ENCODE measurements at places on chromosomes 5 and 9. TPM values are rescaled to one million over a fixed set of nuclear protein-coding genes. Genes with fewer than 3 reads are reported as not detected.

Gene TMC1
- not detected for total RNA-seq

Gene SPATA31E1
- not detected for total RNA-seq

Gene RNF224
- total RNA-seq = not detected

Gene GARIN3
- not detected for total RNA-seq

Gene EIF4EBP3
- 8.3 TPM for total RNA-seq

Gene TMEM174
- not detected for total RNA-seq

Gene MARCHF3
- 19.9 TPM for total RNA-seq

Gene DOCK2
- 6.4 TPM for total RNA-seq

DNA sequence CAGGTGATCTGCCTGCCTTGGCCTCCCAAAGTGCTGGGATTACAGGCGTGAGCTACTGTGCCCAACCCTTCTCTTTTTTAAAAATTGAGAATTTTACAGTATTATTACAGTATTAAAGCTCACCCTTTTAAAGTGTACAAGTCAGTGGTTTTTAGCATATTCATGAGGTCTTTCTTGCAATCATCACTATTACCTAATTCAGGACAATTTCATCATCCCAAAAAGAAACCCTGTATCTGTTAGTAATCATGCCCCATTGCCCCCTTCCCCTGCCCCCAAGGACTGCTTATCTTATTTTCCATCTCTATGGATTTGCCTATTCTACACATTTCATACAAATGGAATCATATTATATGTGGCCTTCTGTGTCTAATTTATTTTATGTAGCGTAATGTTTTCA, 22.6 kb upstream of the MEGF9 start:
- no peak overlapping the region for H3K27ac ChIP-seq
- DNase-seq = no peak
- no peaks in the 10 kb centered on the region for H3K36me3 ChIP-seq
- H3K27me3 ChIP-seq = no peaks in the 10 kb centered on the region
- no peak overlapping the region for H3K4me3 ChIP-seq
- H3K4me1 ChIP-seq = no peaks in the 10 kb centered on the region

- H3K27me3 ChIP-seq = no peaks in the 10 kb centered on the region
- H3K36me3 ChIP-seq = no peaks in the 10 kb centered on the region
- no peak for DNase-seq
- H3K4me3 ChIP-seq = no peak overlapping the region
Measured at GRCh38 chr5:79856456-79857055, 134.5 kb downstream of the MTX3 start.

GRCh38 chr5:52856564-52856963, 68.8 kb downstream of the ITGA1 start:
- peaks cover 8% of the 10 kb centered on the region for H3K36me3 ChIP-seq
- peaks cover 4% of the 10 kb centered on the region for H3K4me1 ChIP-seq
- H3K4me3 ChIP-seq = no peak overlapping the region
- no peak overlapping the region for H3K27ac ChIP-seq
- H3K27me3 ChIP-seq = no peaks in the 10 kb centered on the region

DNA sequence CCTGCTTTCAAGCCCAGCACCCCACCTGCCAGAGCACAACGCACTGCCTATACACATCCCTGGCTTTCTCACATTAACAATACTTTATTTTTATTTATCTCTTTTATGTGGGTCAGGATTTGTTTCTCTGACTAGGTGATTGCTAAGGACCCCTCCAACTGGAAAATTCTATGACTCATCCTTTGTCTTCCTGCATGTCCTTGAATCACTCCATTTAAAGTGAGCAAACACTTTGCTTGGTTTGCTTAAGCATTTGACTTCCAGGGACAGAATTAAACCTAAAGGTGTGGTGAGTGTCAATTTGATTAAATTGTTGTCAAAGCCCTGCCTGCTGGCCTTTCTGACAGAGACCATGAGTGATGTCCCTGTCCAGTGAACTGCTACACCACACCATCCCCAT, 536.5 kb upstream of the BRINP1 start:
- no peaks in the 10 kb centered on the region for H3K27me3 ChIP-seq
- H3K4me1 ChIP-seq = no peaks in the 10 kb centered on the region
- no peak overlapping the region for H3K27ac ChIP-seq

DNA sequence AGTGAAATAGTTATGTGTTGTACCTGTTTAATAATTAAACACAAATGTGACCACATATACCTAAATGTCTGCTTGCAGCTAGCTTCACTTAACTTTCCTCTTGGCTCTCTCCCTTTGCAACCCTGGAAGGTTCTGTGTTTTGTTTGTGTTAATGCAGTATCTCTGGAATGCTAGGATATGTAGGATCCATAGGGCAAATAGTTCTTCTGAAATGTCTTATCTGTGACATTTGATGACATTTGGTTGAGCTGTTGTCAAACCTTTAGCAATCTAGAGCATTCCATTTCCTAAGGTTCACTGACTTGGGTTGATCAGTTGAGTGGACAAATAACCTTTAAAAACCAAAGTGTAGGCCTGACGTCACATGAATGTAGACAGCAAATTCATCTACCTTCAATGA, 21.8 kb downstream of the CTNNA1 start:
- no peaks in the 10 kb centered on the region for H3K36me3 ChIP-seq
- H3K27me3 ChIP-seq = no peaks in the 10 kb centered on the region
- H3K4me1 ChIP-seq = peaks cover 55% of the 10 kb centered on the region
- DNase-seq = no peak
- H3K27ac ChIP-seq = no peak overlapping the region
- H3K4me3 ChIP-seq = no peak overlapping the region

GRCh38 chr5:81848362-81848880, 97.5 kb upstream of the SSBP2 start:
- H3K36me3 ChIP-seq = no peaks in the 10 kb centered on the region
- peaks cover 39% of the 10 kb centered on the region for H3K4me1 ChIP-seq
- no peaks in the 10 kb centered on the region for H3K27me3 ChIP-seq
- peak; percentile 50 for DNase-seq
- no peak overlapping the region for H3K4me3 ChIP-seq

DNA sequence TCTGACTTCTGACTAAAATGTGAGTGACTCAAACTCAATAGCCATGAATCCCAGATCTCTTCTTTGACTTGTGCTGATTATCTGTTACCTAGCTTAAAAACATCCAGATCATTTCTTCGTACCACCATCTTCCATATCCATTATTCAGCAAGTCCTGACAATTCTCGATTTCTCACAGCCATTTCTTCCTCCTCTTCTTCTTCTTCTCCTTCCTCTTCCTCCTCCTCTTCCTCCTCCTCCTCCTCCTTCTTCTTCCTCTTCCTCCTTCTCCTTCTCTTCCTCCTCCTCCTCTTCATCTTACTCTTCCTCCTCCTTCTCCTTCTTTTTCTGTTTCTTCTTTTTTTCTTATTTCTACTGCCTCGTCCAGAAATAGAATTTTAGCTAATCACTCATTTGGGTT, 77.0 kb upstream of the MAP1B start:
- H3K4me1 ChIP-seq = no peaks in the 10 kb centered on the region
- H3K4me3 ChIP-seq = no peak overlapping the region
- no peaks in the 10 kb centered on the region for H3K27me3 ChIP-seq
- DNase-seq = no peak

All from heart left ventricle (tissue), 16 donors.